ENCODE measurements at places on chromosomes 2 and 18.

- DNase-seq, result no peak
Observed at GRCh38 chr2:160036736-160037135, 25.7 kb downstream of the PLA2R1 start.

DNA sequence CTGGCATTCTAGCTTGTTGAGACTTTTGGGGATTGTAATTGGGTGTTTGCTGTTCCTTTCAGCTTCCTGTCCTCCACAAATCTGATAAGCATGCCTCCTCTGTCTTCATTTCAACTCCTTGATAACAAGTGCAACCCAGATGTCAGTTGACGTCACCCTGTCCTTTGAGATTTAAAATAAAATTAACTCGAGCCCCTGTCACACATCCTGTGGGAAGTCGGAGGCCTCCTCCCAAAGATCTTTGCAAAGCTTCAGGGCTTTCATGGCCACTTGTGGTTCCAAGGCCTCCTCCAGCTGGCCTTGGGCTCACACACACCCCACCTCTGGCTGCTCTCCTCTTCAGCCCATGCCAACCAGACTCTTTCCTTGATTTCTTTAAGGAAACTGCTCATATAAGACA lies 69.9 kb upstream of the ITGA6 start:
- DNase-seq, result no peak

DNA sequence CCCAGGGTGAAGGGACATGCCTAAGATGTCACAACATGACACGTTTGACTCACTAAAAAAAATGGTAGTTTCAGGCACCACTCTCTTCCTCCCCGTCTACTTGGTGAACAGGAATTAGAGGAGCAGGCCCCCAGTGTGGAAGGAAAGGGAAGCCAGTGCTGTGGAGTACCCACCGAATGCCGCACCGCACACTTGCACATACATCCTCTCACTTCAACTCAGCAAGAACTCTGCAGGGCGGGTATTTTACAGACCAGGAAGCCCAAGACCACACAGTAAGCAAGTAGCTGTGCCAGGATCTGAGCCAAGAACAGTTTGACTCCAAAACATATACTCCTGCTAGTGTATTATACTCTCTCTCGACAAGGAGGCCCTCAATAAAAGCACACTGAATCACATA lies 69.8 kb downstream of the BCL2 start:
- DNase-seq, result no peak

- DNase-seq, result no peak
Observed at GRCh38 chr2:12045864-12046291, 299.4 kb downstream of the LPIN1 start.

DNA sequence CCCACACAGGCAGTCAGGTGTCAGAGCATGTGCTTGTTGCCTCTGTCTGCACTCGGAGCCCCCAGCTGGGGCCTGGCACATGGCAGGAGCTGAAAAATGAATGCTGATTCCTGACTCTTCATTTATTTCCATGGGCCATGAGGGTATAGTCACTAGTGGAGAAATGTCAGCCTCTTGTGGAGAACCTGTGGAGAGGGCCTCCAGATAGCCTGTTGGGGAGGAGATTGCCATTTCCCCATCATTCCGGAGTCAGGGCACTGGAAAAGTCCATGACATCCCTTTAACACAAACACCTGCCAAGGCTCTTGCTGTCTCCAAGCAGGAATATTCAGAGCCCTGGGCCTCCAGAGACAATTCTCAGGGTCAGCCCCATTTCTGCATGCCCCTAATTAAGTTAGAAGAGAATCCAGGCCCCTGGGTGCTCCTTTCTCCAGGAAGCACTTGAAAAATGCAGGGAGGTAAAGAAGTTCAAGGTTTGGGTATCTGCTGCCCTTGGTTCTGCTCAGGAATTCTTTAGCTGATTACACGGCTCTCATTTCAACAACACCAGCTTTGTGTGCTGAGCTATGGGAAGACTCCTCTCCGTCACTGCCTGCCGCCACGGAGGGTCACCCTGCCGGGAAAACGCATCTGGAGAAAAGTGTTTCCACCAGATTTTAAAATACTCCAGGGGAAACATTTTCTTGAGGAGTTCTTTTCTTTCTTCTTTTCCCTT lies 311.3 kb downstream of the MYCN start:
- DNase-seq, result no peak

GRCh38 chr2:58899692-58900091 lies 658.6 kb upstream of the FANCL start:
- DNase-seq, result no peak

DNA sequence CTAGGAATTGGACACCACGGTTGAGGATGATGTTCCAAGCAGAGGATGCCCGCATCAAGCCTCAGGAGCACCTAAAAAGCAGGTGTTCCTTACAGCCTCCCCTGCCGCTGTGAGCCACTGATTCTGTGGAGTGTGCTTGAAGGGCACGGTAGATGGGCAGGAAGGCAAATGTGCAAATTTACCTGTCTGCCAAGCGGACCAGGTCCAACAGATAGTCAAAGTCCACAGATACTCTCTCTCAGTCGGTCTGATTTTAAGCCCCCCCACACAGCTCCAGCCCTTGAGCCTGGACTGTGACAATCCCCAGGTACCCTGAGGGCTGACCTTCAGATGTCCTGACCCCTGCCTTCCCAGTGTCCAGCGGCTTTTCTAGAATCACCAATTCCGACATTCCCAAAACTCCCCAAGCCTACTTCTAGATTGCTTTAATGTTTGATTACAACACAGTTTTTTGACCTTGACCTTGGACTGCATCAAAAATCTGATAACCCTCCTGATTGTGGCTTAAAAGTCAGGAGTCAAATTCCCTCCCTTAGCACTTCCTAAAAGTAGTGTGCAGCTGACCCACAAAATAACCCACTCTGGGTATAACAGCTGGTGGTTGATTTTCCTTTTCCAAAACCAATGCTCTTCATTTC lies 208.8 kb upstream of the NCKAP5 start:
- DNase-seq, result no peak

DNA sequence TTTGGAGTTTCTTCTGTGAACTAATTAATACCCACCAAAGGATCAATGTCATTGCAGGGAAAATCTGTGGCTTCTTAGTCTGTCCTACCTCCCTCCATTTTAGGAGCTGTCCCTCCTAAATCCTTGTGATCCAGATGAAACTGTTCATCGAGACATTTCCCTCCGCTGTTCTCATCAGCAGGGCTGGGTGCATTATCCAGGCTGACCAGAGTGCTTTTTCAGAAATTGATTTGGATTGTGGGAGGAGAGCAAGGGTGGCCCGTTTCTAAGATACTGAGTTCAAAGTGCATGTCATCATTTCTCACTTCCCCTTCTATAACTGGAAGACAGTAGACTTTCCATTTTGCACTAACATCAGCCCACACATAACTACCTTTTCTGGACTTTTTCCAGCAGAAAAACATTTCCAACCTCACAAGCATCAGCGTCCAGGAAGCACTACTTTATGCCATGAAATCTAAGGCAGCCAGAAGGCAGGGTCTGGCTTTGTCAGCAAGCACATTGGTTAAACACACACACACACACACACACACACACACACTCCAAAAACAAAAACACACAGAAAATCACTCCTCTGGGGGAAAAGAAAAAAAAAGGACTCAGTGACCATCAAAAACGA lies 94.1 kb downstream of the ANKRD44 start:
- DNase-seq, result no peak

GRCh38 chr2:190847504-190848081 lies 33.0 kb upstream of the GLS start:
- DNase-seq, result no peak

GRCh38 chr18:34224423-34225217 lies at the start of gene NOL4:
TSS of gene NOL4 (minus strand) at chr18:34224913. CDS start at chr18:34223253, 1,660 bp downstream.
- DNase-seq, result peak; percentile 12

DNA sequence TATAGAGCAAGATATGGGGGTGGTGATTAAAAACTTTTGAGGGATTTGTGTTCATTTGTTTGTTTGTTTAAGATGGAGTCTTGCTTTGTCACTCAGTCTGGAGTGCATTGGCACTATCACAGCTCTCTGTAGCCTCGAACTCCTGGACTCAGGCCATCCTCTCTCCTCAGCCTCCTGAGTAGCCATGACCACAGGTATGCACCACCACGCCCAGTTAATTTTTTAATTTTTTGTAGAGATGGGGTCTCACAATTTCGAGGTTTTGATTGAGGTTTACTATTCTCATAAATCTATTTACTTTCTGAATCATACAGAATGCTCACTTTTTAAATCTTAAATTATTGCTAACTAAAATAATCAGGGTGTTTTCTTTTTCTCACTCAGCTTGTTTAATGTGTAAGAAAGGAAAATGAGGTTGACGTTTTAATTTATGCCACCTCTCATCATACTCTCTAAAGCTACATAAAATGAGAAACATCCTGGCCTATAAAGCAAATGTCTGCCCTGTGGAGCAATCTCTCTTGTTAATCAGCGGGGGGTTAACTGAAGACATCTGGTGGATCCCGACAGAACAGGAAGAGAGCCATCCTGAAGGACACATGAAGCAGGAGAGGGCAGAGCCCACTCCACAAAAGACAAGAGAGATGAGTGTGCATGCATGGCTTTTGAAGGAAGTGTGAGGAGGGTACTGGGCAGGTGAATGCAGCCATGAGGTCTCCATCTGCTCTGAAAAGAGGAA lies 589.1 kb upstream of the SLC8A1 start:
- DNase-seq, result no peak

GRCh38 chr2:31736695-31737454 lies 156.1 kb upstream of the SRD5A2 start:
- no peak for DNase-seq

GRCh38 chr2:133974353-133974752 lies 279.5 kb upstream of the MGAT5 start:
- no peak for DNase-seq

DNA sequence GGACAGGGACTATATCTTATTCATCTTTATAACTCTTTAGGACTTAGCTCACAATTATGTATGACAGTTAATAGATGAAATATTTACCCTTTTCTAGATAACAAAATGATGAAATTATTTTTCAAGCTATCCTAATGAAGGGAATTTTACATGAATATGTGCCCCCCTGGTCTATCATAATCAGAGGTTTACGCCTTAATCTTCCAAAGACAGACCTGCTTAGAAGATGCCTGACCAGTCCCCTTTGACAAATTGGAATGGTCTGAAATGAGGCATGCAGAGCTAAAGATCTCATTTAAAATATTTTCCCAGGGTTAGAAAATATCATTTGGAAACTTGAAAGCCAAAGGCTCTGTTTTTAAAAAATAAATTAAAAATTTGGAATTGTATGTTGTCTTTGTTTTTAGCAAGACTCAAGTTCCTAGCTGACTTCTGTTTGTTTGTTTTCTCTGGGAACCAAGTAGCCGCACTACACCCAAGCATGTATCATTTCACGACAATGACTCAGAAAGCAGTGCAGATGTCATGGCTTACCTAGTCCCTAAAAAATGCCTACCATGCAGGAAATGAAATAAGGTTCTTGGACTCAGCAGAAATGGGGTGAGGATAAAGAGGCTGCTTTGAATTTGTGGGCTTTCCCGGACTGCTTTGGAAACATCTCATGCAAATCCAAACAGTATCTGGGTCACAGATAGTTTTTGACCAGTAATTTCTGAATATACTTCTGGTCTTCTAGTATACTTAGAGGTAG lies 162.1 kb downstream of the ZEB2 start:
- DNase-seq, result peak; percentile 97

DNA sequence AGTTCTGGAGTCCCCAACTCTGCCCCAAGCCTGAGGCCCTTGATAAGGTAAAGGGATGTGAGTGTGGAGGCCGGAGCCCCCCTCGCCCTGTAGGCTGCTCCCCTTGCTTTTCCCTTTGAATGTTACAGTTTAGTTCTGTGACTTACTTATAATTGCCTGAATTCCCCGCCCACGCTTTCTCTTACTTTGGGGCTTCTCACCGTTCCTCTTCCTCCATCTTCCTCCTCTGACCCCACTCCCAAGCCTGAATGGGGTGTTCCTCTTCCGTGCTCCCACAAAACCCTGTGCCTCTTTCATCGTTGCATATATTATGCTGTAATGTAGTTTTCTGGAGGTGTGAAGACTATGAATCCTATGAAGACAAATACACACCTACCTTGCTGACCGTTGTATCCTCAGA lies 15.0 kb upstream of the IL1RN start:
- DNase-seq, result no peak

DNA sequence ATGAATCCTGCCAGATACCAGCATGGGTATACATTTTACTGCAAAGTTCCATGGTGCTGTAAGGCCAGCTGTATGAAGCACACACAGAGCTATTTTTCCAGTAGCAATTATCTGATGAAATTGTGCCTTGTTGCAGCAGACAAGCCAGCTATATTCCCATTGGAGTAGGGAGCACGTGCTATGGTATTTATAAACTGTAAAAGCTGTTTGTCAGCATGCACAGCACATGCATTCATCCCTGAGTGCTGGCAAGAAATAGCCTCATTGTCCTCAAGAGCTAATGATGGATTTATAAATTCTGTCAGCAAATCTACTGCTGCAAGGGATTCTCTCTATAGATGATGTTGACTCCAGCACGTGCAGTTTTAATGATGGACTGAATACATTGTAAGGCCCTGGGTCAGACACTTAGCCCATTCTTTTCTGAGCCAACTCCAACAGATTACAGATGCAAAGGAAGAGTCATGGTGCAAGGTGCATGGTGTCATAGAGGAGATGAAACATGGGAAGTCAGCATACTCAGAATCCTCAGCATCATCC lies 61.7 kb downstream of the KCNS3 start:
- no peak for DNase-seq

DNA sequence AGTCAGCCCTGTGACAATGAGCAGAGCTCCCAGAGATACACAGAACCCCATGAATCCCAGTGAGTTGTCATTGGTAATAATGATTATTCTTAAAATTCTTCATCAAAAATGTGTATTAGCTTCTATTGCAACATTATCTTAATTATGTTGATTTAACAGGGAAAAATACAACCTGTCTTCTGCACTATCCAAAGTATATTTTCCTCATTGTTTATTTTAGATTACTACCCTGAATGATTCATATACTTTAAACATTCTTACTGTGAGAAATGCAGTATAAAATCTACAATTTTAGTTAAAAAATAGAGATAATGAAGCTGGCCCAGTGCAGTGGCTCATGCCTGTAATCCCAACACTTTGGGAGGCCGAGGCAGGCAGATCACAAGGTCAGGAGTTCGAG lies 125.2 kb upstream of the LYPD1 start:
- no peak for DNase-seq

- no peak for DNase-seq
Observed at GRCh38 chr2:180695586-180696401, 284.6 kb upstream of the UBE2E3 start.

DNA sequence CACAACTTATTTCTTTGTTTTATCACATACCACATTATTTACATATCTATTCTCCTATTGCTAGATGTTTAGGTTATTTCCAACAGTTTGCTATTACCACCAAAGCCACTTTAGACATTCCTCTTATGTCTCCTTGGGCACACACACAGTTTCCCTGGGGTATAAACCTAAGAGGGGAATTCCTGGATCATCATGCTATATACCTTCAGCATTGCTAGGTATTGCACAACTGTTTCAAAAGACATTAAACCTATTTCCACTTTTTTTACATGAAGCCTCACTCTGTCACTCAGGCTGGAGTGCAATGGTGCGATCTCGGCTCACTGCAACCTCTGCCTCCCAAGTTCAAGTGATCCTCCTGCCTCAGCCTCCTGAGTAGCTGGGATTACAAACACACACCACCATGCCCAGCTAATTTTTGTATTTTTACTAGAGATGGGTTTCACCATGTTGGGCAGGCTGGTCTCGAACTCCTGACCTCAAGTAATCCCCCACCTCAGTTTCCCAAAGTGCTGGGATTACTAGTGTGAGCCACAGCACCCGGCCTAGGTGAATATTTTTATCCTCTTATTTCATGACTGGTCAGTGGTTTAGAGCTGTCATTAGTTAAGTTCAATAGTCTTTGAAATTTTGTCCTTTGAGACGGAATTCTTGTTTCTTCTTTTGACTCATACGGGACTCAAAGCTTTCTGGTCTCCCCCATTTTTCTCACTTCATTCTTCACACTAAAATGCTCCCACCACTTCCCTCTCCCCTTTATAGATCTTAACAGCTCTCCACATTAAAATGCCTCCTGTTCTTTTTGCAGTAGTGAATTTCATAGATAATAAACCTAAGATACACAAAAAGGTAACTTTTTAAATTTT lies 30.3 kb downstream of the SULT1C4 start:
- DNase-seq, result no peak

Measured in kidney epithelial cell (primary cell).